ENCODE measurements at places on chromosomes 5 and 9. TPM values are rescaled to one million over a fixed set of nuclear protein-coding genes. Genes with fewer than 3 reads are reported as not detected.

DOCK2 gene
- 6.8 TPM for total RNA-seq

TMEM174 gene
- total RNA-seq, result not detected

FOXD4L3 gene
- total RNA-seq, result not detected

ADAMTS13 gene
- total RNA-seq, result 15.4 TPM

NUTM2G gene
- 2.6 TPM for total RNA-seq

HTR4 gene
- total RNA-seq, result 0.56 TPM

CYFIP2 gene
- 32.1 TPM for total RNA-seq

PLGRKT gene
- total RNA-seq, result 9.5 TPM

ANKHD1 gene
- total RNA-seq, result 170 TPM

TRIP13 gene
- total RNA-seq, result 49.1 TPM

All from testis (tissue), 5 donors.